ENCODE measurements at places on chromosomes 3 and 15. TPM values are rescaled to one million over a fixed set of nuclear protein-coding genes. Genes with fewer than 3 reads are reported as not detected.
A peak's percentile ranks its signal among the peaks of the same experiment; 100 is the strongest.

- no peak overlapping the region for H3K27ac ChIP-seq
- H3K36me3 ChIP-seq, result peaks cover 37% of the 10 kb centered on the region
- no peaks in the 10 kb centered on the region for H3K27me3 ChIP-seq
- DNase-seq, result no peak
- no peak overlapping the region for H3K4me3 ChIP-seq
Measured at GRCh38 chr15:70064441-70064840, 33.3 kb downstream of the TLE3 start.

DNA sequence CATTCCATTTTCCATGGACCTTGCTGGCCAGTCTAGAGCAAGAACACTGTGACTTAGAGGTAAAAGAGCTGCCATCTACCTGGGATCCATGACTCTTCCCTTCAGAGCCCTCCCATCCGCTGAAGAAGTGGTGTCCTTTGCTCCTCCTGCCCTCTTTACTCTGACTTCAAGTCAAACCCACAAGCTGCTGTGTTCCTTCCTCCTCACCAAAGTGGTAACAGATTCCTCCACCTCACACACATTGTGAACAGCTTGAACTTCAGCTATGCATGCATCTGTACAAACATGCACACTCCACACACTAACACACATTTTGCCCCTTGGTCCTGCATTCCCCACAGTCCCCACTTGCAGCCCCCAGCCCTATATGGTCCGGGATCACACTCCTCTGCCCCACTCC is 990 bp downstream of the IQCF5 start:
- no peak overlapping the region for H3K27ac ChIP-seq
- H3K36me3 ChIP-seq, result no peaks in the 10 kb centered on the region
- H3K4me3 ChIP-seq, result no peak overlapping the region

DNA sequence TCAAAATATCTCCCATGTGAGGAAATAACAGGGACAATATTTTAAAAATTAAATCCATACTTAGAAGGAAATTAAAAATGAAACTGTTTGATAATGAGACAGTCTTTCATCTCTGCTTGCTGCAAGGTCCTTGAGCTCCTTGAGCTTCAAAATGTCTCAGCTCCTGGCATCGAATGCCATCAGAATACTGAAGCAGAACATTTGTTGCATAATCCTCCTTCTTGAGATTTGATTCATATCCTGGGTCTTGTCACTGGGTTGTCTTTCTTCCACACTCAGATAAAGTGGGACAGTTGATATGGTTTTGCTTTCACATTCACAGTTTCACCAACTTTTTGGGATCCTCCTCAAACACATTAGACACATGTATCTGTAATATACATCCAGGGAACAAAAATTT is 27.8 kb downstream of the COL8A1 start:
- H3K27ac ChIP-seq, result no peak overlapping the region
- peaks cover 8% of the 10 kb centered on the region for H3K27me3 ChIP-seq
- no peaks in the 10 kb centered on the region for H3K4me1 ChIP-seq
- DNase-seq, result no peak
- H3K4me3 ChIP-seq, result no peak overlapping the region

GRCh38 chr3:52892625-52893311 is 4.6 kb downstream of the STIMATE start:
- H3K27me3 ChIP-seq, result no peaks in the 10 kb centered on the region
- peaks cover 68% of the 10 kb centered on the region for H3K4me1 ChIP-seq
- peak overlapping the region; percentile 93 for H3K27ac ChIP-seq
- peaks cover 5% of the 10 kb centered on the region for H3K36me3 ChIP-seq
- H3K4me3 ChIP-seq, result peak overlapping the region; percentile 65

The SETD2 gene
- 36.1 TPM for total RNA-seq

The EOGT gene
- total RNA-seq, result 4.3 TPM
